ENCODE measurements at places on chromosomes 2 and 18.

GRCh38 chr2:11839916-11840315 is 93.5 kb downstream of the LPIN1 start:
- DNase-seq: no peak

DNA sequence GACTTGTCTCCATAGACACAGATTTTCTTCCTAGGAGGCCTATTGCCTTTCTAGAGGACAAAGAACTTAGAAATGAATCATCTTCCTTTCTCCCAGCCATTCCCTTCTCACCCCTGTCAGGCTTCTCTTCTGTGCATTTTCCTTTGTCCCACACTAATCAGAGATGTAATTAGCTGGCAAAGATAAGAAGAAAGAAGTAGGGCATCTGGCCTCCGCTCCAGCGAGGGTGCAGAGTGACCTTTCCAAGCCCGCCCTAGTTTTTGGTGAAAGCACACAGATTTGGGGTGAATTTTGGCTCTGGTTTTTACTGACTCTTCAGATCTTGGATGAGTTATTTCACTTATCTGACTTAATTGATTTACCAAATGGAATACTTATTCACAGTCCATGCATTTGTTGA is 626.5 kb downstream of the ZEB2 start:
- DNase-seq: no peak

DNA sequence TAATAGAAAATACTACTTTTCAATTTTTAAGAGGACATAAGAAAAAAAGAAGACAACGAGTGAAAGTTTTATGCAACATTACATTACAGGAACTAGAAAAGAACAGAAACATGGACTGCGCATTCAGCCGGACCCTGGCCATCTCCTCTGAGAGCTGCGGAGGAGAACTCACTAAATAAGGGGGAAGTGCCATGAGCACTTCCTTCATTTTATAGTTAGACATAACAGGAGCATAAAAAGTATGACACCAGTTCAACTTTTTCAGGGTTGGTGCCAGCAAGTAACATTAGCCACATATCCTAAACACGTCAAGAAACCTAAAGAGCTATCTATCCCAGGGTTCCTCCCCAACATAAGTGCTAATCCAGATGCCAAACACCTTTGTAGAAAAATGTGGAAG is 78.0 kb upstream of the SERTAD2 start:
- no peak for DNase-seq

GRCh38 chr2:126886211-126886915 is 12.3 kb upstream of the TEX51 start:
- peak; percentile 87 for DNase-seq

- no peak for DNase-seq
Measured at GRCh38 chr18:75790111-75790510, 362.6 kb upstream of the SMIM21 start.

- no peak for DNase-seq
Measured at GRCh38 chr2:39395313-39395712, 41.8 kb downstream of the MAP4K3 start.

DNA sequence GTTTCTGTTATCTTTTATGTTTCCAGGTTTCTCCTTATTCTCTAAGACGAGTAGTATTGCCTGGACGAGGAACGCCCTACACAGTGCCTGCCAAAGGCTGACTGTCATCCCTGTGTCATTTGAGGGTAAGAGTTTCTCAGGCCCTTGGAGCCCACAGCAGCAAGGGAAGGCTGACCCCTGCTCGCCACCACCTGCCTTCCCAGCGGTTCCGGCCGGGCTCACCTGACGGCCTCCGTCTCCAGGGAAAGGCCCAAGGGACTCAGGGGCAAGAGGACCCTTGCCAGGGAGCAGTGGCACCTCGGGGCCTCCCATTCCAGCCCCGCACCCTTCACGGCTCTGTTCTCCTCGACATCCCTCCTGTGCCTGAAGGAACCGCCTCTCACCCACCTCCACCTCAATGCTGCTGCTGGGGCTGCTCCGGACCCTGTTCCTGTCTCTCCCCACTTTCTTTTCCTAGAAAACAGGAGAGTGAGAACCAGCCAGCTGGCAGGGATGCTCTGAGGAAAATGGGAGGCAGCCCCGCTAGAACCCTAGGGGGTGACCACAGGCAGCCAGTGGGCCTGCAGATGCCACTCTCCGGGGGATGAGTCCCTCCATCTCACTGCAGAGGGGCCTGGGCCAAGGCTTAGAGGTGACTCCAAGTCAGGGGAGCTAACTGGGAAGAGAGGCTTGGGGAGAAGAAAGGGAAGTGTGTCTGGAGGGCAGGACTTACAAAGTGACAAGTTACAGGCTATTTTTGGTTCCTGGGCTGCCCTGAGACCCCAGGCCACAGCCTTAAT is 1.9 kb downstream of the LIMS2 start:
- no peak for DNase-seq

GRCh38 chr2:203659331-203660049 is 46.9 kb upstream of the CD28 start:
- DNase-seq: no peak

- no peak for DNase-seq
Measured at GRCh38 chr2:200138391-200139124, 167.9 kb upstream of the SPATS2L start.

DNA sequence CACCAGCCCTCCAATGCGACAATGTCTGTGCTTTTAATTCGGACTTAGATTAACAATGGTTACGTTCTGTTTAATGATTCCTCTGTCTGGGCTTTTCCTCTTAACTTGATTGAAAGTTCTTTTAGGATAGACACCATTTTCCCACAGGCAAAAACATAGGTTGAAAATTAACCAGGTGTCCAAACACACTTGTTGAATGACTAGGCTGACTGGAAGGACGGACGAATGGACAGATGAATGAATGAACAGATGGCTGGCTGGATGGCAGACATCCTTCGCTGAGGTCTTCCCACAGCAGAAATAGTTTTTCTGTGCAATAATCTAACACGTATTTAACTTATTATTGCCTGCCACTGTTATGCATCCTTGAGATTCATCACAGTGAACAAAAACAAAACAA is 298.8 kb downstream of the SRBD1 start:
- peak; percentile 19 for DNase-seq

DNA sequence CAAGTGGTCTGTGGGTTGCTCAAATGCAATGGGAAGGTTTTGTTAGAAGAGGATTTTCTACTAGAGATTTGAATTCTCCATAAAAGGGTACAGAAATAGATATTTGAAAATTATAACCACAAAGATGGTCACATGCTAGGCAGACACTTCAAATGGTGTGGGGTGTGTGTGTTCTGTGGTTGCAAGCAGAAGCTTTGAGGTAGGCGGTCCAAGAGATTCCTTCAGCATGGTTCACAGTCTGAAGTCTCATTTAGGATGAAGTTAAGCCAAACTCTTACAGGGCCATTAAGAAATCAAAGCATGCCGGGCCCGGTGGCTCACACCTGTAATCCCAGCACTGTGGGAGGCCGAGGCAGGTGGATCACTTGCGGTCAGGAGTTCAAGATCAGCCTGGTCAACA is 38.3 kb upstream of the RMDN2 start:
- DNase-seq: no peak

- DNase-seq: no peak
Measured at GRCh38 chr2:238022594-238023157, 38.1 kb upstream of the SCLY start.

GRCh38 chr18:44464398-44465180 is 216.1 kb upstream of the SETBP1 start:
- DNase-seq: no peak

DNA sequence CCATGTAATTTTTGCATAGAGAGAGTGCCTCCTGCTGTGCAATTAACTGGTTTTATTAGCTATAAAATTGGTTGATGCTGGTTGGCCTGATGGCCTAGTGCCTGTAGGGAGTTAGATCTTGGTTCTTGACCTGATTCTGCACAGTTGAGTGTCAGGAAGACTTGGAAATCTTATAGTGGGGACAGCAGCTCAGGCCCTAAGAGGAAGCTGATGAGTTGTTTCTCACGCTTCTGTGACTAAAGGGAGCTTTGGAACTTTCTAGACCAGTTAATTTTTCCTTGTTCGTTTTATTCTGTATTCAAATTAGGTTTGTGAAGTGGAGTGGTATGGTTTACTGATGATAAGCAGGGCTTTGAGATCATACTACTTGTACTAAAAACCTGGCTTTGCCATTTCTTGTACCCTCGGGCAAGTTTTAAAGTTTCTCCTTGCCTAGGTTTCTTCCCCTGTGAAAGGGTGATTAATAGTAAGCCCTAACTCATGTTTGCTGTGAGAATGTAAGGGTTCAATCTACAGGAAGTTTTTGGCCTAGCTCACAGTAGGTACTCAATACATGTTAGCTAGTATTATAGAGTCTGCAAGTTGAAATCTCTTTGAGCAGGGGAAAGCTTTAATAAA is 82.1 kb downstream of the MAP3K20 start:
- no peak for DNase-seq

GRCh38 chr18:27214831-27215230 is 29.7 kb upstream of the CHST9 start:
- no peak for DNase-seq

GRCh38 chr2:184680825-184681224 is 82.5 kb downstream of the ZNF804A start:
- DNase-seq: no peak

All from HuH-7.5 (cell line).